Stimulated activated CD4-positive, alpha-beta T cell treated with anti-CD3 and anti-CD28 coated beads, Interleukin-1b, Interleukin-23, amount 100 ng/mL, for 1 hour (primary cell): ENCODE measurements at places on chromosomes 6 and 20.

GRCh38 chr6:110340392-110340965 lies 17.7 kb downstream of the METTL24 start:
- DNase-seq: no peak

- DNase-seq: no peak
Measured at GRCh38 chr6:37794825-37795224, 24.7 kb upstream of the ZFAND3 start.

GRCh38 chr20:22663528-22664025 lies 79.2 kb upstream of the FOXA2 start:
- no peak for DNase-seq

DNA sequence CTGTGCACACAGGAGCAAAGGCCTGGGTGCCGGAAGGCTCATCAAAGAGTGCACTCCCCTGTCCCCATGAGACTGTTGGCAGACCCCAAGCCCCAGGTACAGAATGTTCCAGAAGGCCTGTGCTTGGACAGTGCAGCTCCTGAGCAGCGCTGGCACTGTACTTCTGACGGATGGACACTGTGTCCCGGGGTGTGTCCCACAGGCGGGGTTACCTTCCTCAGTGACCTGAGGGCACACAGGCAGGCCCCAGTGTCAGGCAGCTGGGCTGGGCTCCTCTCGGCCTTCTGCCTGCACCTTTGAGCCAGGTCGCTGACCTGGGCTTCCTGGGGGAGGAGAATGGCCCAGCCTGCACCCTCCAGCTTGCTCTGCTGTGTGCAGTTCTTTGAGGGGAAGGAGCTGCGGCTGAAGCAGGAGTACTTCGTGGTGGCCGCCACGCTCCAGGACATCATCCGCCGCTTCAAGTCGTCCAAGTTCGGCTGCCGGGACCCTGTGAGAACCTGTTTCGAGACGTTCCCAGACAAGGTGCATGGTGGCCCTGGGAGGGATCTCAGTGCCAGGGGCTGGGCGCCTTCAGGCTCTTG lies 30.1 kb downstream of the PYGB start:
- no peak for DNase-seq

DNA sequence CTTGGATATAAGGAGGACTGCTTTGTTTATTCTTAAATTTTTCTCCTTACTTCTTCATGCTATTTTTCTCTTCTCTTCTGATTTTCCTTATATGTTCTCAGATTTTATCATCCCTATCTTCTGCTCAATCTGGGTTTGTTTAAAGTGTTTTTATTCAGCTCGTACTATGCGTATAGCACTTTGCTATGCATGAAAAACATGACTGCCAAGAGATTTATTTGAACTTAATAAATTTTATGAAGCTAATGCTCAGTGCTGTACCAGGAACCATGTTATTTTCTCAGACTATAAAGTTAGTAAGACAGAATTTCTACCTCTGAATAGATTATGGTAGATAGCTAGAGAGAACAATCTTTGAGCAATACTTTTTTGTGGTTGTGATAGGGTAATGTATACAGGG lies 305.9 kb downstream of the LAMA2 start:
- DNase-seq: no peak

- DNase-seq: no peak
Measured at GRCh38 chr6:47512872-47513271, 35.3 kb downstream of the CD2AP start.

- DNase-seq: no peak
Measured at GRCh38 chr6:169801396-169802160, 50.2 kb downstream of the ERMARD start.

DNA sequence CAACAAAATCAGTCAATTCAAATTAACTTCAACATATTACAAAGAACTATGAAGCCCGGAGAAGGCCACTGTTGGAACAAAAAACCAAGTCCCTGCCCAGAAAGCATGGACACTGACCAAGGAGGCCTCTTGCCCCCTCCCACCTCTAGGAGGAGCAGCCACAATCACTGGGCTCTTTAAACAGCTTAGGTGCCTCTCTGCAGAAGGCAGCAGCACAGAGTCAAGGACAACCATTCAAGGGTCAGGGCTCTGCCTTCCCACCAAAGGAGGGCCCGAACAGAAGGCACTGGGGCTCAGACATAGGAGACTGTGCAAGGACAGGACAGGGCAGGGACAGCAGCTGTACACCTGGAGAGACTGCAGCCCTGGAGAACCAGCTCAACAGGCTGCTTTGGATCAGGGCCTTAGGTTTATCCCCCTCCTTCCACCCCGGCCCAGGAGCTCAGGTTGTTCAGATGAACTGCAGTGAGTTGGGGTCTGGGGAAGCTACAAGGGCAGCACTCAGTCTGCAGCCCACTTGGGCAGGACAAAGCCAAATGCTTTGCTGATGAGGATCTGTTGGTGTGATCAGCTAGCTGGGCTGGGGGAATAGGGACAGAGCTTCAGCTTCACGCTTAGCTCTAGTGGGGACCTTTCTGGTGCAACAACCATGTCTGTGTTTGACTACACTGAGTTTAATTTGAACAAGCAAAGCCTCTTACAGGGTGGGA lies 17.8 kb downstream of the TOMM34 start:
- no peak for DNase-seq

DNA sequence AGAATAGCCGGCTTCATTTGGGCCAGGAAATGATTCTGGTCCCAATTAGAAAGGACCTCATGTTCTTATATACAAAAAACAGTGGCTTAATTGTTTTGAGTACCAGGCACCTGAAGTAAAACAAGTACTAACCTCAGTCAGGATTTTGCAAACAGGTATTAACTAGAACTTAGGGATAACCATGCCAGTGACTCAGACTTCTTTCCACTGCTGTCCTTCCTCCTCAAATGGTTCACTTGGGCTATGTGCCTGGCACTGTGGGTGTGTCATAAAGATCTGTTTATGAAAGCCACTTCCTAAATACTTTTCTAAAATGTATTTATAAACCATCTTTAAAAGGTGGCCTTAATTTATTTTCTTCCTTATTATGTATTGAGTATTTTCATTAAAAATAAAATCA lies 10.7 kb downstream of the CLDN20 start:
- no peak for DNase-seq

- DNase-seq: no peak
Measured at GRCh38 chr6:98539741-98540140, 294.6 kb upstream of the POU3F2 start.

DNA sequence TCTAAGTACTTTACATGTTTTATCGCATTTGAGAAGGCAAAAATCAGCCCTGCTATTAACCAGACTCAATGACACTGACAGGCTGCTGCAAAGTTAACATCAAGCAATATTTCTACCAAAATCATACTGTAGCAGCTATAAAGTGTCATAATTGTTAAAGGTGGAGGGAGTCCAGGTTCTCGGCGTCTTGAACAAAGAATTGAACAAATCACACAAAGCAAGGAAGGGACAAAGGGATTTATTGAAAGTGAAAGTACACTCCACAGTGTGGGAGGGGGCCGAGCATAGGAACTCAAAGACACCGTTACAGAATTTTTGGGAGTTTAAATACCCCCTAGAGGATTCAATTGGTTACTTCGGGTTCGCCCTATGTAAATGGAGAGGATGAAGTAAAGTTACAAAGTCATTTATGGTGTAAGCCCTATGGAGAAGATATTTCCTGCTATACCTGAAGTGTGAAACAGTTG lies 12.9 kb upstream of the ZNF391 start:
- DNase-seq: no peak

- DNase-seq: no peak
Measured at GRCh38 chr20:38441916-38442315, 6.8 kb upstream of the SNHG17 start.

DNA sequence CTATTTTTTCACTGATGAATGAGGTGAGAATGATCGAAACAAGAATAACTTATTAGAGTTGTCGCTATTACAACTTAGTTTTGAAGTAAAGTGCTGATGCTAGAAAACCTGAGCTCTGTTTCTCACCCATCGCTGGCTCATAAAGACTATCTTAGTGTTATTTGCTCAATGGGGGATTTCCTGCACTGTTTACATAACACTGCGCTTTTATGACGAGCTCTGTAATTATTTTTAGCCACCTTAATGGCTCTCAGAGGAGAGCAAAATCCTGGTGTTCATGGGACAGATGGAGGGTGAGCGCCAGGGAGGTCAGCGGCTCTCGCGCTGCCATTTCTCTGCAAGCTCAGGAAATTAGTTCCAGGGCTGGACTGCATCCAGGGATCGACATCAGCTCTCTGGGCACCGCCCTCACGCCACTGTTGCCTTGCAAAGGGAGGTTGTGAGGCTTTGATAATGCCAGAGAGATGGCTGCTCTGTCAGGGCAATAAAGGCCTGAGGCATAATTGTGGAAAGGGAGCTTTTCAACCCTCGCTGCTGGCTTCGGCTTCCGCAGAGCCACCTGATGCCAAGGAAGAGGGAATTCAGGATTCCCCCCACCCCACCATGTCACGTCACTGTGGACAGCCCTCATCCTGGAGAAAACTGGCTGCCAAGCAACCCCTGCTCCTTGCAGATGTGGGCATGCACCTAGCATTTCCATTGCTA lies 72.0 kb downstream of the DACT2 start:
- no peak for DNase-seq

GRCh38 chr6:13760307-13761304 lies 49.0 kb upstream of the RANBP9 start:
- no peak for DNase-seq

GRCh38 chr6:169859978-169860703 lies 108.7 kb downstream of the ERMARD start:
- no peak for DNase-seq

DNA sequence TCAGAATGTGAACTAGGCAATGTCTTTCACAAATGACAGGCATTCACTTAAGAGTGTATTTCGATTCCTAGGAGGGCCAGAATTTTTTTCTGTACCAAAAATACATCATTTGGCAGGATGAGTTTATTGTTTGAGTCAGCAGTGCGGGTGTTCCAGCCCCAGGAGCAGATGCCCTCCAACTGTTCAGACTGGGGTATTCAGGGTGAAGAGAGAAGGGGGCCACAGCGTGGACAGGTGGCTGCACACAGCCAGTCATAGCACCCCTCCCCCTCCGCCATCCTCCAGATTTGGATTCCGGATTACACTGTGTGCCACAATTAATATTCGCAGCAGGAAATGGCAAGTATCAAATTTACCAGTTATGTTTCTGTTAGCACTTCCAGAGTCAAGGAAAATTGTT lies 38.6 kb downstream of the RIPOR2 start:
- DNase-seq: no peak

DNA sequence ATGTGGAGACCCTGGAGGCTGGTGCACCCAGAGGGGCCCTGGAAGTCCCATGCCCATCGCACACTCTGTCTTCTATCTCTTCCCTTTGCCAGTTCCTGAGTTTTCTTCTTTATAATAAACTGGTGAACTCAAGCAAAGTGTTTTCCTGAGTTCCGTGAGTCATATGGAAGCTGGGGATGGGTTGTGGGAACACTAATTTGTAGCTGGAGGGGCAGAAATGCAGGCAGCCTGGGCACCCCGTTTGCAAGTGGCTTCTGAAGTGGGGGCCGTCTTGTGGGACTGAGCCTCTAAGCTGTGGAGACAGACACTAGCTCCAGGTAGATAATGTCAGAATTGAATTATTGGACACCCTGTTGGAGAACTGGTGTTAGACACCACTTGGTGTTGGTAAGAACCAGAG lies 3.2 kb upstream of the PPP1R3G start:
- no peak for DNase-seq

- no peak for DNase-seq
Measured at GRCh38 chr6:315921-316752, 23.9 kb downstream of the DUSP22 start.

GRCh38 chr6:56424064-56424463 lies 176.7 kb upstream of the COL21A1 start:
- DNase-seq: no peak

GRCh38 chr20:10228330-10228729 lies 9.7 kb downstream of the SNAP25 start:
- no peak for DNase-seq

- DNase-seq: no peak
Measured at GRCh38 chr6:105136431-105137350, 43.1 kb downstream of the POPDC3 start.

DNA sequence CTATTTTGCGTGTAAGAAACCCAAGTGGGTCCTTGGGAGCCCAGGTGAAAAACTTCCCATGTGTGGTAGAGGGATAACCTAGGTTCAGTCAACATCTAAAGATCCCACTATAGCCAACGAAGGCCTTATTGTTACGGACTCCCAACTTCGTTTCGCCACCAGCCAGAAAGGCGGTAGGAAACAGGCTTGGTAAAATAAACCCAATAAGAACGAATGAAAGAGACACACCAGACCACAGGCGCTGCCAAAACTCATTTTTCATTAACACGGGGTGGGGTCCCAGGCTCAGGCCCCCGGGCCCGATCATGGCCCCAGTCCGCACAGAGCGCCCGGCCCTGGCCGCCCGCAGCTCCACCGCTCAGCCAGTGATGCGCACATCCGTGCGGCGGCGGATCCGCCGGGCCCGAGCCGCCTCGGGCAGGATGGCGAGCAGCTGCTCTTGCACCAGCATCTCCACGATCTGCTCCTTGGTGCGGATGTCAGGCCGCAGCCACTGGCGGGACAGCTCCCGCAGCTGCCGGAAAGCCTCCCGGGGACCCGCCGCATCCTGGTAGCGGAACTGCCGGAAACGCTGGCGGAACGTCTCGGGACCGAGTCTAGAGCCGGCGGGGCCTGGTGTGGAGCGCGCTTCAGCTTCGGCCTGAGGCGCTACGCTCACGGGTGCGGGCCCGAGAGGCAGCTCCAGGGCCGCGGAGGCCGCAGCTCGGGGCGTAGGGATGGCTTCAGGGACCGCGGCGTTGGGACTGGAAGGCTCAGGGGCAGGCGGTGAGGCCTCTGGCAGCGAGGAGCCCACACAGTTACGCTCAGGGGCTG lies 709 bp downstream of the SCAND1 start:
- peak; percentile 15 for DNase-seq

GRCh38 chr20:62671765-62672164 lies 29.5 kb downstream of the SLCO4A1 start:
- DNase-seq: no peak

DNA sequence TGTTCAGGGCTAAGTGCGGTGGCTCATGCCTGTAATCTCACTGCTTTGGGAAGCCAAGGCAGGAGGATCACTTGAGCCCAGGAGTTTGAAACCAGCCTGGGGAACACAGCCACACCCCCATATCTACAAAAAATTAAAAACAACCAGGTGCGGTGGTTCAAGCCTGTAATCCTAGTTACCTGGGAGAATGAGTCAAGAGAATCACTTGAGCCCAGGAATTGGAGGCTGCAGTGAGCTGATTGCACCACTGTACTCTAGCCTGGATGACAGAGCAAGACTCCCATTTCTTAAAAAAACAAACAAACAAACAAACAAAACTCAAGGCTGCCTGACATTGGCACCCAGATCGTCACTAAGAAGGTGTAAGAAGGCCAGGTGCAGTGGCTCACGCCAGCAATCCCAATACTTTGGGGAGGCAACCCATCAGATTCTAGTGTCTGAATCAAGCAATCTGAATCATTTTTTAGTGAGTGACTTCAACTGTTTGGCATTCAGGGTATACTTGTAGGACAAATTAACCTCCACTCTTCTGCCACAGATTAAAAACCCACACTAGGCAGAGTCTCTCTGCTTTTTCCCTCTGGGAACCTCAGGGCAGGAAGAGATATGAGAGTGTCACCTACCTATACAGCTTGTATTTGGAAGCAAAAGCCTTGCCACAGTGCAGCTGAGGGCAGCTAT lies 6.1 kb downstream of the PLAGL2 start:
- no peak for DNase-seq
